Activated T-helper 1 cell treated with anti-CD3 and anti-CD28 coated beads, Interleukin-2, amount 50 U/mL, for 16 hours (primary cell): ENCODE measurements at places on chromosomes 1 and 21.

GRCh38 chr1:1891349-1892078, 627 bp upstream of the GNB1 start:
- peak; percentile 69 for DNase-seq

GRCh38 chr1:38118976-38119375, 72.4 kb upstream of the POU3F1 start:
- no peak for DNase-seq

DNA sequence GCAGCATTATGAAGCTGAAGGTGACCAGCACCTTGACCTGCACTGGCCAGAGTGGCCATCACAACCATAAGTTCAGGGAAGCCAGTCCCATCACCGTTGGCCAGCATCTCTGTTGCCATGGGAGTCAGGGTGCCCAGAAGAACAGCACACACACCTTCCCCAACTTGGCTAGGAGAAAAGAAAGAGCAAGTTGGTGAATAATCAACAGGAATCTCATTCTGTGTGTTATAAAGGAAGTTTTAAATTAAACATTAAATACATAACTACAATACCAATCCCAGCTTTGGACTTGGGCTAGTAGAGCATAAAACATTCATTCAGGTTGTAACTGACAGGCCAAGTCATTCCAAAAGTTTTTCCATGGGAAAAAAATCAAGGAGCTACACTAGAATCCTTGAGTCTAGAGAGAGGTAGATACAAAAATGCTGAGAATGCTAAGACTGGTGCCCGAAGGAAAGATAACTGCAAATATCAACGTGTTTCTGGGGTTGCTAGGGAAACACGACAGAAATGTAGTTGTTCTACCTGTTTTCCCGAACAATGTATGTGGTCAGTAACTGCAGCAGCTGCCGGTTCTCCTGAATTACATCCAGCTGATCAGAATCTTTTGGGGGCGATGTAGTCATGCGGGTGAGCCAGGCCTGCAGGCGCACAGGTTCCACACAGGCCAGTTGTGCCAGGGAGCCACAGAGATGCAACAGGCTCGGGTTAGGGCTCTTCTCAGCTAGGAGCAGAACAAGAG, 45.6 kb downstream of the UBR4 start:
- DNase-seq: no peak

DNA sequence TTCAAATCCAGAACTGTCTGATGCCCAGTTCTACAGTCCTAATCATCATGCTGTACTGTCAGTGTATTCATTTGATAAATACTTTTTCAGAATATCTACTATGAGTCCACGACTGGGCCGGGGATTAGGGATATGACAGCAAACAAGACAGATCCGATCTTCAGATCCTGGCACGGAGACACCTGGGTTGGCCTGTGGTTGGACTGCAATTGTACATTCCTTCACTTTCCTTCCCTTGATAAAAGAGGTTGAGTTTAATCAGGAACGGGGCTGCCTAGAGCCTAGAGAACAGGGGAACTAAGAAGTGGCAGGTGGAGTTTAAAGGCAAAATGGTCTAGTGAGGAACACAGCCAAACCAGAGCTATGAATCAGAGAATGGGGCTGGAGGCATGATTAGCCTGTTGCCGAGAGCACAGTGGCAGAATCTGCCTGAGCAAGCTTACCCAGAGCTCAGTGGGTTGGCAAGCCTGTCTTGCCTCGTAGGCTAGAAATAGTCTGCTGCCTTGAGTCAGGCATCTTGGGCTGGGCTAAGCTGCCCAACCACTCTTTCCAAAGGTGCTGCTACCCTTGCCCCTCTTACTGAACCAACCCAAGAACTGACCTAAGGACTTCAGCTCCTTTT, 38.1 kb upstream of the PTCH2 start:
- no peak for DNase-seq

DNA sequence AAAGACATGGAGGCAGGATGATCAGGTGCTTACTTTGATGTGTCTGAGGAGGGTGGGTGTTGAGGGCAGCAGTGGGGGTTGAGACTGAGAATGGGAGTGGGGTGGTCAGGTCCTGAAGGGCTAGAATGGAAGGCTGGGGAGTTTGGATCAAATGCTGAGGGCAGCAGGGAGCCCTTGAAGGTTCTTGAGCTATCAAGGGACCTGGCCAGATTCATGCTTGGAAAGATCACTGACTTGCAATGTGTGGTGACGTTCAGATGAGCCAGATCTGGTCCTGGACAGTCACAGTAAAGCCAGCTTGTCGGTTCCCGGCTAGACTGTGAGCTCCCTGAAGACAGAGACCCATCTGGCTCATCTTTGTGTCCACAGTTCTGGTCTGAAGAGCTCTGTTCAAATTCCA, 3.8 kb downstream of the EPHB2 start:
- no peak for DNase-seq

- DNase-seq: no peak
Observed at GRCh38 chr1:79040424-79041082, 34.0 kb upstream of the ADGRL4 start.

GRCh38 chr1:161772397-161772796, 6.3 kb downstream of the ATF6 start:
- DNase-seq: no peak

DNA sequence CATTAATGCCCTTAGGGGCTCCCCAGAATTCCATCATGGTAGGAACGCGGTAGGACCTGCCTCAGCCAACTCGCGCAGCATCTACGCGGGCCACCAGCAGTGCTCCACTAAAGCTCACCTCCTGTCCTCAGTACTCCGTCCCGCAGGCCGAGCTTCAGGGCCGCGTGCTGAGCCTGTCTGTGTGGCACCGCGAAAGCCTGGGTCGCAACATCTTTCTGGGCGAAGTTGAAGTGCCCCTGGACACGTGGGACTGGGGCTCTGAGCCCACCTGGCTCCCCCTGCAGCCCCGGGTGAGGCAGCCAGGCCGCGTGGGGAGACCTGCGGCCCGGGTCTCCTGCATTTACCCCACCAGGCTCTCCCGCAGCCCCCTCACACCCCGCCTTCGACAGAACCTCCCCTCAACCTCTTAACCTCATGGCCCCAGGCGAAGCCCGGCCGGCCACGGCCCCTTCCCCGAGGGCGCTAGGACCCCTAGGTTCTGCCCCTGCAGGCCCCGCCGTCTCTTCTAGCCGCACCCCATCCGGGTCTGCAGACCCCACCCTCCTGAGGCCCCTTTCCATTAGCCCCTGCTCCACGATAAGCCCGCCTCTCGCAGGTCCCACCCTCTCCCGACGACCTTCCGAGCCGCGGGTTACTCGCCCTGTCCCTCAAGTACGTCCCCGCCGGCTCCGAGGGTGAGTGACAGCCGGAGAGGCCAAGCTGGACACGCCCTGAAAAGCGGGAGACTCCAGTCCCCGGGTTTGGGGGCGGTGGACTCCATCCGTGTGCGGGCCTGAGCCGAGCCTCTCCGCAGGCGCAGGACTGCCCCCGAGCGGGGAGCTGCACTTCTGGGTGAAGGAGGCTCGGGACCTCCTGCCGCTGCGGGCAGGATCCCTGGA, 9.1 kb downstream of the SYTL1 start:
- DNase-seq: no peak

- DNase-seq: no peak
Observed at GRCh38 chr21:36763305-36763704, 64.4 kb downstream of the SIM2 start.

DNA sequence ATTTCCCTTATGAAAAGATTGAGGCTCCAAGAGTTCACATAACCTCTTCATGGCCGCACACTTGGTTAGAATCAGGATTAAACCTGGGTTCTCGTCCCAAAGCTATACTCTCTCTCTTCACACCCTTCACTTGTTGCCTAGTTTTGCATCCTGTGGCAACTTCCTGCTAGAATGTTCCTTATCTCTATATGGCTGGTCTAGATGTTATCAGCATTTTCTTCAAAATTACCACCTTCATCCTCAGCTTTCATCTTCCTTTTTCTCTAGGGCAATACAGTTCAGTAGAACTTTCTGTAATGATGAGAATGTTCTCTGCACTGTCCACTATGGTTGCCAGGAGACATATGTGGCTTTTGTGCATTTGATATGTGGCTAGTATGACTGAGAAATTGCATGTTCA, 31.1 kb upstream of the BCAR3 start:
- no peak for DNase-seq

DNA sequence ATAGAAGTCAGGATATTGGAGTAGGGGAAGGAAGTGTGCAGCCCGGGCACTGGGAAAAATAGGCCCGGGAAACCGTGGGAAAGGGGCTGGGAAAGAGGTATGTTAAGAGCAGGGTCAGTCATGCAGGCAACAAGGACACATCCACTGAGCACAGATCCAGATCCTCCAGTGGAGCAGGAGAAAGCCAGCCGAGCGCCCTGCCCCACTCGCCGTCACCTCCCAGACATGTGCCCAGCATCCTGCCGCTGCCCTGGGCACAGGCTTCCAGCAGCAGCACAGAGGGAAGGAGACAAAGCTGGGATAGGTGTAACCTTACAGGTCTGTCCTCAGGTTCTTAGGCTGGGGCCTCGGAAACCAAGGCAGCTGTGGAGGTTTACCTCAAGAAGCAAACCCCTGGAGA, 64.2 kb downstream of the FAM163A start:
- no peak for DNase-seq

DNA sequence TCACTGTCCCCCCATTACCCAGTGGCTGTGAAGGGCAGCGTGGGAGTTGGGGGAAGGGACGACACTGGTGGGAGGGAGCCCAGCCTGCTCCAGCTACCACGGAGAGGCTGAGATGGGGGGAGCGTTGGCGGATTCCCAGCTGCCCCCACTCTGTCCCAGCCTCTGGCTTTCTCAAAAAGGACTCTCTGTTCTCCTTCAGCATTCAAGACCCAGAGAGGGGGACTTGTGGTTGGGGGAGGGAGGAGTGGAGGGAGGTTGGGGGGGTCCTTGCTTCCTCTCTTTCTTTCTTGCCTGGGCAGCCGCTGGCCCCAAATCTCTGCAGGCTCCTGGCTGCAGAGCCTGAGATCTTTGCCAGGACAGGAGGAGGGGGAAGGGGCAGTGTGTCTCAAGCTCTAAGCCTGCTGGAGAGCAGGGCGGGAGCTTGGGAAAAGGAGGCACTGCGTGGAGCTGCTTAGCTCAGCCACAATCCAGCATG, 2.2 kb downstream of the ATP1A2 start:
- no peak for DNase-seq

DNA sequence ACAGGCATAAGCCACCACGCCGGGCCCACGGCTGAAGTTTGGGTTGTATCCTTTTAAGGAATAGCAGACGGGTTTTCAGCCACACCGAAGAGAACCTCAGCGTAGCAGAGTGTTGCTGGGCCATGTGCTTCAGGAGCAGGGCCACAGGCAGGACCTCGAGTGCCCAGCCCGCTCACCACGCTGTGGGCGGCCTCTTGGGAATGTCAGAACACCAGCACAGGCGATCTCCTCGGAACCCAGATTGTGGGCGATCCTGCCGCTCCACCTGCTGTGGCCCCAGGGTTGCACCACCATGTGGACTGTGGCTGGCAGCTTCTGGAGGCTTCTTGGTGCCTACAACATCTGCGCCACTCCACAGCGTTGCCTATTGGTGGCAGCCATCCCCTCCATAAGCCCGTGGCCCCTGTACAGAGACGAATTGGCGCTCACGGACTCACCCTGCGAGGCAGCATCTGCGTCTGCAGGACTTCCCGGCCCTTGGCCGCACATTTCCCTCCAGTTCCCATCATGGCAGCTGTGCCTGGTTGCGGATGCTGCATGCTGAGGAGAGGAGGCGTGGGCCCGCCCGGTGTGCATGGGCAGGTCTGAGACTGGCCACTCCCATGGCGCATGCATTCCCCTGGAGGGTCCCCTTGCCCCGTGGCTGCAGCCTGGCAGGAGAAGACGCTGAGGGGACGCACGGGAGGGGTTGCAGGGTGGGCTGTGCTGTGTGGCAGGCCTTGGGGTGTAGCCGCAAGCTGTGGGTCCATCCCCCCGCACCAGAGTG, 69.3 kb downstream of the SKI start:
- no peak for DNase-seq

DNA sequence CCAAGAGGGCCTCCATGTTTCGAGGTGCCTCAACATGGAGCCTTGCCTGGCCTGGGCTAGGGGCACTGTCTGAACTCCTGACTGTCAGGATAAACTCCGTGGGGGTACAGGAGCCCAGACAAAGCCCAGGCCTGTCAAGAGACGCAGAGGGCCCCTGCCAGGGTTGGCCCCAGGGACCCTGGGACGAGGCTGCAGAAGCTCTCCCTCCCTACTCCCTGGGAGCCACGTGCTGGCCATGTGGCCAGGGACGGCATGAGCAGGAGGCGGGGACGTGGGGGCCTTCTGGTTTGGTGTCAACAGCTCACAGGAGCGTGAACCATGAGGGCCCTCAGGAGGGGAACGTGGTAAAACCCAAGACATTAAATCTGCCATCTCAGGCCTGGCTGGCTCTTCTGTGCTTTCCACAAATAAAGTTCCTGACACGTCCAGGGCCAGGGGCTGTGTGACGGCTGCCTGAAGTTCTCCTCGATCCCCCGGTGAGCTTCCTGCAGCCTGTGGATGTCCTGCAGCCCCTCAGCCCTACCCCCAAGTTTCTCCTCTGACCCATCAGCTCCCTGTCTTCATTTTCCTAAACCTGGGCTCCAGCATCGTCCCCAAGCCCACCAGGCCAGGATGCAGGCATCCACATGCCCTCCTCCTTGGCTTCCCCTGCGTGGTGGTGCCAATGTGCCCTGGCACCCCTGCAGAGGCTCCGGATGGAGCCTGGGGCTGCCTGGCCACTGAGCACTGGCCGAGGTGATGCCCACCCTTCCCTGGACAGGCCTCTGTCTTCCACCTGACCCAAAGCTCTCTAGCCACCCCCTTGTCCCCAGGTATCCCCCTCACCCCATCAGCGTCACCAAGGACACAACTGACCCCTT, 12.8 kb upstream of the LRRC3 start:
- no peak for DNase-seq

GRCh38 chr1:18373882-18374493, 106.7 kb upstream of the KLHDC7A start:
- no peak for DNase-seq

DNA sequence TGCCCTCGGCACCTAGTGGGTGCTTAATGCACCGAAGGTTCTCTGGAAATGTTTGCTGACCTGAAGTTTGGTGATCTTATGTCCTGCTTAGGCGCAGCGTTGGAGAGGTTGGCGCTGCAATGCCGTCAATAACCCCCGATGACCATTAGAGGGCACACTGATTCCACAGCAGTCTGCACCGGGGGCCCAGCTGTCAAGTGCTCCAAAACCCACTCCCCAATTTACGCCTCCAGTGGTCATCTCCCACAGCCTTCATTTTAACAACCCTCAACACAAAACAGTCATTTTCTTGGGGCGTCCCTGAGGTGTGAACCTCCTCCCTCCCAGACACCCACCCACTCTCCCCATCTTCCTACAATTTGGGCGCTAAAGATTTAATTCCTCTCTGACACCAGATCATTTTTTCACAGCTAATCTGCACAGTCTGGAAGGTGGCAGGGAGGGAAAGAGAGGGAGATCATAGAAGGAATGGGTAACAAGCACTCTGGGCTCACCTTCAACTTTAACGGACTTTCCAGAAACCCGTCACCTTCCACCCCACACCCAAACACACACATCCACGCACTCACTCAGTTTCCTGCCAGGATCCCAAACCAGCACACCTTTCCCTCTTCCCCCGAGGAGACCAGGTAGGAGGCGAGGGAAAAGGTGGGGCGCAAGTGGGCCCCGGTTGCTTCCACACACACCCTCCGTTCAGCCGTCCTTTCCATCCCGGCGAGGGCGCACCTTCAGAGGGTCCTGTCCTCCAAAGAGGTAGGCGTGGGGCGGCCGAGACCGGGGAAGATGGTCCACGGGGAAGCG, 570 bp upstream of the NPR1 start:
- DNase-seq: no peak

- no peak for DNase-seq
Observed at GRCh38 chr1:53465023-53465957, 6.1 kb downstream of the DMRTB1 start.
